ENCODE measurements at places on chromosomes 1 and 21.

DNA sequence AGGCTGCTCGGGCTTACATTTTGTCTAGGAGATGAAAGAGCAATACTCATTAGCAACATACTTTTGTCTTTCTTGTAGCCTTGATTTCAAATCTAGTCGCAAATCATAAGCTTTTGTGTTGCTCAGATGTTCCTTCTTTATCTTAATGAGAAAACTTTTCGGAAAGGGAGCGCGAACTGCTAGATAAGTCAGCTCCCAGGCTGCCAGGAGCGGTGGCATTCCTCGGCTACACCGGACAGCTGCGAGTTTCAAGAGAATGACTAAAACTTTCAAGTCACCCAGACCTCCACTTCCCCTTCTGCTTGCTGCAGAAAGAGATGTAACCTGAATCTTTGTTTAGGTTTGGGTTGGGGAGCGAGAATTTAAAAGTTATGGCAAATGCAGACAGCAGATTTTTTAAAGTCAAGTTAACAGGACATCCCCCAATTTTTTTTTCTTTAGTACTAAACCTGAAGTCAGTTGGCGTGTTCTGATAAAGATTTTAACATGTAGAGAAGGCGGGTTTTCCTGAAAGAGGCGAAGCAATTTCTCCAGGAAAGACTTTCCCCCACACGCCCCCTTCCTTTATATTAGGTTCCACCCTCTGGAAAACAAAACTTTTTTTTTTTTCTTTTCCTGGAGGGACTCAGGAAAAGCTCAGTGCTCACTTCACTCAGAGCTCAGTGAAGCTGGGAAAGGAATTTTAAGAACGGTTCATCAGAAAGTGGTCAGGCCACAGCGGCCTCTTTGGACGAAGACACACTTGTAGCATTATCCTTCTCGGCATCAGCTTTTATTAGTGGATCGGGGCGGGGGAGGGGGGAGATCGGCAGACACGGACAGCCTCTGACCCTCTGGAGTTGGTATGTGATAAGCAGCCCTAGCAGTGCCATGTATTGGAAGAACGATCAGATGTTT, at the start of gene LHX8:
LHX8 (plus strand) TSS at position 639 of the 897 bp plus-strand sequence. CDS start 2,227 bp downstream, outside the sequence.
- DNase-seq, result no peak

GRCh38 chr1:52569449-52570210, 16.7 kb upstream of the TUT4 start:
- no peak for DNase-seq

DNA sequence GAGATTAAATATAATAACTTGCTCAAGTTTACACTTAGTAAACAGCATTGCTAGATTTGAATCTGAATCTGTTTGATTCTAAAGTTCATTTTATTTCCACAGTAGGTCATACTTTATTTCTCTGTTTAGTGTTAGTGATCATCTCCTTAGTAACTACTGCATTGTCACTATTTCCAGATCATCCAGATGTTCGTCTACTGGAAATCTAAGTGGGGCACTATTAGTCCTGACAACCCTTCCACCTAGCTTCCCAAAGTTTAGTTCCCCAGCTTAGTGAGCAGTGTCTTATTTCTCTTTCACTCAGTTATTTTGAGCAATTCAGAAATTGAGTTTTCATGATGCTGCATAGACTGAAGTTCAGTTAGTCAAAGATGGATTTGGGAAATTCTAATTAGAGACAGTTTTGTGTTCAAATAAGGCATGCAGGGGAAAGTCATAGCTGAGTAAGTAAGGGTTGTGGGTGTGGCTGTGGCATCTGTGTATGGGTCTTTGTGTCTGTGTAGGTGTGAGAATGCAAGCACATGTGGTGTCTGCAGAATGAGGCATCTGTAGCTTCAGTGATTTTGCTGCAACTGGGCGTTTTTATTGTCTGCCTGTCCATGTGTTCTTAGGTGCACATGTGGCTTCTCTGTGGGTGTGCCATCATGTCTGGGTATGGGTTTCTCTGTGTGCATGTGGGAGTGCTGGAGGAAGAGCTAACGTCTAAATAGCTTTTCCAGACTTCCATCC, 107.3 kb downstream of the NTMT2 start:
- DNase-seq, result no peak

DNA sequence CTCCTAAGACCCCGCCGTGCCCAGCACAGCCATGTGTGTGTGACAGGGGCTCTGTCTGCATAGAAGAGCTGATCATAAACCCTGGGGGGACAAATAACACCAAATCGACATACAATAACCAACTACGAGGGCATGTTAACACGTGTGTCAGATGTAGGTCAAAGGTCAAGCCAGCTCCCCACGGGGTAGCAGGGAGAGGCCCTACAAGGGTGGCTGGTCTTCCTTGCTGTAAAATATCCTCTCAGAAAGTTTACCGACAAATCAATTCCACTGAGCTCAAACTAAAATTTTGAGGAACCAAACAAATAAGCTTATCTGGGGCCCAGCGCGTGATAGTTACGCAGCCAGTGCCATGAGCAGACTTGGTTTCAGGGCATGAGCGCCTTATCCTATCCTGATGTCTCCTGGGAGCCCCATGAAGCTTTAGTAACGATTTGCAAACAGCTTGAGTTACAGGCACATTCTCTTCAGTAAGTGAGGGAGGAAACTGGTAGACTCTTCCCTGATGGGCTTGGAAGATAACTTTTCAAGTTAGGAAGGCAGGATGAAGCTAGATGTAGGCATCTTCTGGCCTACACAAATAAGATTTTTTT, 2.7 kb upstream of the TMPRSS3 start:
- DNase-seq, result no peak

DNA sequence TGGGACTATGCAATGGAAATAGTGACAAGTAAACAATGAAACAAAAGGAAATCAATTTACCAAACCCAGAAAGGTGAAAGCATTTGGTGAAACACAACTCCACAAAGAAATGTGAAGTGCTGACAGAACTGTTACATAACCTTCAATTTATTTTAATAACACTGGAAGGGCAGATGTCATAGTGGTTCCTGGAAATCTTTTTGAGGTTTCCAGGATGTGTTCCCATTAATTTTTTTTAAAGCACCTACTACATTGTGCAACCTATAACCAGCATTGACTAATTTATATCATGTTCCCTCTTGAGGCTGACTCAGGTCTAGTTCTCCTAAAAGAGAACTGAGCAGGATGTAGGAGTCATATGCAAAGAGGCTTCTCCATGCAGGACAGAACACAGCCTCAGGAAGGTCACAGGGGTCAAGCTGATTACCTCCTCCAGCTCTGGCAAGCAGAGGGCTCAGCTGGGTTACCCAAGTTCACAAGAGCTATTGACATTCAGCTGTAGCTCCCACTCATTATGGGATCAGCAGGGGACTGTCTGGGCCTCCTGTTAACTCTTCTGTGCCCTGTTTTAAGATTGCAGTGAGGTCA, 157.1 kb upstream of the NRIP1 start:
- peak; percentile 18 for DNase-seq

GRCh38 chr1:237695878-237696277, 194.8 kb downstream of the ZP4 start:
- no peak for DNase-seq
